ENCODE measurements at places on chromosomes 16 and 17. TPM values are rescaled to one million over a fixed set of nuclear protein-coding genes. Genes with fewer than 3 reads are reported as not detected.

GRCh38 chr16:12941896-12942295, 40.5 kb downstream of the SHISA9 start:
- DNase-seq, result no peak

DNA sequence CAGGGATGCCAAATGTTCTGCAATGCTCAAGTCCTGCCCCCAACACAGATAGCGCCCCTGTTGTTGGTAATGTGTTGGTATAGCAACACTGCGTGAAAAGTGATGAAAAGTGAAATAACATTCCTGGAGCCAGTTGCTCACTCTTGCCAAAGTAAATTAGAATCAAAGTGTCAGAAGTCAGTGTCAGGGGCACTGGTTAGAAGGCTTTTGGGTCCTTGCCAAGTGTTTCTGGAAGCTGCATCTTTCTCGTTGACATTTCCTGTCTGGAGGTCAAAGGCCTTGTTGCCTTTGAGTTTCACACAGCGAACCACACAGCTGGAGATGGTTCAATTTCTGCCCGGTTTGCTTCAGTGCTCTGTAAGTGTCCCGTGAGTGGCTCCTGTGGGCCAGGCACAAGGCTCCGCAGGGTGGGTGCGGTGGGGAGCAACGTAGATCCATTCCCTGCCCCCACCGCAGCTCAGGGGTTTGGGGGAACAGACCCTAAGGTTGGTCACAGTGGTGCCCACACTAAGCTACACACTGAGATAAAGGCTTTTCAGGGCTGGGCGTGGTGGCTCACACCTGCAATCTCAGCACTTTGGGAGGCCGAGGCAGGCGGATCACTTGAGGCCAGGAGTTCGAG, 3.6 kb upstream of the SLC16A5 start:
- no peak for DNase-seq

DNA sequence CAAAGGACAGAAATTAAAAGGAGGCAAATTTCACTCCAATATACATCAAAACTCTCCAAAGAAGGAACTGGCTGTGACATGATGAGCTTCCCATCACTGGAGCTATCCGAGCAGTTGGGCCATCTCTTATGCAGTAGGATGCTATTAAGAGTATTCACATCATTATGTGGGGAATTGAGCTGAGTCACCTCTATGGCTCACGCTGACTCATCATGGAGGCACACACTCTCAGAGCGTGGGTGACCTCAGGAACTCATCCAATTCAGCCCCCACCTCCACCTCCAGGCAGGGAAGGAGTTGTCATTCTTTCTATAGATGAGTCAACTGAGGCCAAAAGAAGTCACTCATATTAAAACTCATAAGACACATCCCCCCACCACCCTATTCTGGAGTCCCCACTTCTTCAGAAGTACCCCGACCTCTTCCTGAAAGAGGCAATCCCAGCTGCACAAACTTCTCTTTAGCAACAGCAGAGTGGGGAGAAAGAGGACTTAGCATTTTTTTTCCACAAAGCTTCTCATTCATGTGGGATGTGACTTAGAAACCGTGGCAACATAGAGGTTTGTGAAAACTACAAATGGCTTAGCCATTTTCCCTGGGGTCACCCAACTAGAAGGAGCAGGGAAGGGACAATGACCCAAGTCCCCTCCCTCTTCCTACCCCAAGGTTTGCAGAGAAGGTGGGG, 32.5 kb downstream of the ABCC12 start:
- DNase-seq, result no peak

- DNase-seq, result no peak
These were observed 19.3 kb downstream of the SOCS1 start for GRCh38 chr16:11236461-11237254.

- DNase-seq, result no peak
These were observed 60.5 kb upstream of the HS3ST2 start for GRCh38 chr16:22753451-22753850.

- DNase-seq, result no peak
These were observed 13.6 kb upstream of the NKD1 start for GRCh38 chr16:50534556-50534955.

- no peak for DNase-seq
These were observed 276.7 kb downstream of the FTO start for GRCh38 chr16:53980675-53981074.

- DNase-seq, result no peak
These were observed 402.4 kb upstream of the CDH11 start for GRCh38 chr16:65524231-65524630.

- DNase-seq, result no peak
These were observed 447.2 kb downstream of the KIF2B start for GRCh38 chr17:54269881-54270280.

DNA sequence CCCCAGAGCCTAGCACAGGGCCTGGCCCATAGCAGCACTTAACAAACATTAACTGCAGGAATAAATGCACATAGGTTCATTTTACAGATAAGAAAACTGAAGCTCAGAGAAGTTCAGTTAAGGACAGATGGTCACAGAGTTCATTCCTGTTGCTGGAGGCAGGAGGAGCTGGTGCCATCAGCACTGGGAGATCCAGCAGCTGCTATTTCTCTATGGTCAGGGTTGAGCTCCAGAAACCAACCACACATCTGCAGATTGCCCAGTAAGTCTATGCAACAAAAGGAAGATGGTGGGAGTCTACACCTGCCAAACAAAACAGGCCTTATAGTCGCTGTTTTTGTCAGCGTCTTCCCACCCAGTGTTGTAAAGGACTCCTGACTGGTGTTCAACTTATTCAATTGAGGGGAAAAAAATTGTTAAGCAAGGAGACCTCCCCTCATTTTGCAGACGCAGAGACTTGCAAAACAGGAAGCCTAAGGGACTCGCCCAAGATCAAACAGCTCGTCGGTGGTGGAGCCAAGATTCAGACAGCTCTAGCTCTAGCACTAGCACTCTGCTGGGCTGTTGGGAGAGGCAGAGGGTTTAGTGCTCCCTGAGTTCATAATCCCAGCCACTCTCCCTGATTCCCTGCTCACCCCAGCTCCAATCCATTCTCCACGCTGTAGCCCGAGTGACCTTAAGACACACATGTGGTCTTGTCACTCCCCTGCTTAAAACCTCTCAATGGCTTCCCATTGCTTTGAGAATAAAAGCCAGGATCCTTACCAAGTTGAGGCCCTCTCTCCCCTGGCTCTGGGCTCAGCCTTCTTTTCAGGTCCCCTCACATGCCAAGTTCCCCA, 9.0 kb downstream of the NOG start:
- no peak for DNase-seq

DNA sequence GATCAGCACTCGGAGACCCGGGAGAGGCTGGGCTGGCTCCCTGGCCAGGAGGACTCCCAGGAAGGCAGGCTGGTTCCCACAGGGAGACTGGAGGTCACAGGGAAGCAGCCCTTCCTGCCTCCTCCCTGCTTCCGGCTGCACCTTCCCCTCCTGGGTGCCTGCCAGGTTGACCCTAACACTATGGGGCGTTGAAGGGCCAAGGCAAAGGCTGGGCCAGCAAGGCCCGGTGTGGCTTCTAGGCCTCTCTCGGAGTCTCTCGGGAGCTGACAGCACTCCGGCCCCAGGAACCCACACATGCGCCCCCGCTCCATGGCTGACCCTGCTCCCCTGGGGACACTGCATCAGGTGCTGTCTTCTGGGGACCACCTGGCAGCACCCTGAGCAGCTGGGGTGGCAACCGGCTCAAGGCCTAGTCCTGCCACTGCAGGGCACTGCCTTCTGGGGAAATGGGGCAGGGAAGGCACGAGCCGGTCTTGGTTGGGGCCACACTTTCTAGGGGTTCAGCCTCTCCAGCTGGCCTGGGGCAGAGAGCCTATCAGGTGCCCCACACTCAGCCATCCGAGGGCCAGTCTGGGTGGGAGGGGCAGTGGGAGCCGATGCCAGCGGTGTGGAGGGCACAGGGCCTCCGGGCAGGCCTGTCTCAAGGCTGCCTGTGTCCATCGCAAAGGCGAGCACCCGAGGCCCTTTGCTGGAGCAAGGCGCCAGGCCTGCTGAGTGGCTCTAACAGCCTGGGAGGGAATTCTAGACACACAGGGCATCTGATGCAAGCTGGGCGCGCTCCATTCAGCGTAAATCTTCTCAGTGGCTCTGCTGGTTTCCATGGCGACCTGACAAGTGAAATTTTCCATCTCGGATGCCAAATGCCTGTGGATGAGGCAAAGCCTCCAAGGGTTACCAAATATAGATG, 5.6 kb upstream of the MTSS2 start:
- peak; percentile 87 for DNase-seq

- DNase-seq, result no peak
These were observed 12.2 kb upstream of the WNT9B start for GRCh38 chr17:46839211-46839610.

DNA sequence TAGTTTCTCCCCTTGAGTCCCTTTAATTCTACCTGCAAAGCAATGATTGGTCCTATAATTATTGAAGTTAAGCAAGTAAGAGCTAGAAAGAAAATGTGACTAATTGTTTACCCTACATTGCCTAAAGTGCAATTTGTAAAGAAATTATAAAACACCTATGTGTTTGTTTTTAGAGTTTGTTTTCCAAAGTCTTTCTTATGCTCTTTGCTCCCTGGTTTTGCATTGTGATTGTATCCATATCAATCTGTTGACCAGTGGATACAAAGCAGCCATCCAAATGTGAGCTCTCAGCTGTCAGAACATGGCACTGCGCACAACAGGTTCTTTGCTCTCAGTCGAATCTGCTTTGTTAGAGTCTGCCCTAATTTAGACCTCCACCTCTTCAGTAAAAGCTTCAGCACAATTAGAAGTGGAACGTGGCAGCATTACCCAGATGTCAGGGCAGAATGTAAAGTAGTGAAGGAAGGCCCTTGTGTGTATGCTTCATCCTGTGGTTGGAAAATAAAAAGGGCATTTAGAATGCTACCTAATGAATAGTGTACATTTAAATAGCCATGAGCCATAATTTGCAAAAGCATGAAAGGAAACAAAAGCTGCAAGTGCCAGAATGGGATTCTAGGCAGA, 70.5 kb downstream of the AATF start:
- DNase-seq, result no peak

- no peak for DNase-seq
These were observed 86.7 kb downstream of the CLEC16A start for GRCh38 chr16:11030990-11031510.

- no peak for DNase-seq
These were observed 337.9 kb downstream of the GRIN2A start for GRCh38 chr16:9844361-9844760.

GRCh38 chr17:80380555-80381002, 34.4 kb upstream of the ENDOV start:
- no peak for DNase-seq

GRCh38 chr16:59719121-59719520, 985.0 kb upstream of the GOT2 start:
- DNase-seq, result no peak

- DNase-seq, result no peak
These were observed 1.8 kb upstream of the CBX1 start for GRCh38 chr17:48102798-48103715.

Gene CD300LB
- 0.49 TPM for total RNA-seq
